Breast epithelium (tissue), 4 donors: ENCODE measurements at places on chromosomes 13 and 19. TPM values are rescaled to one million over a fixed set of nuclear protein-coding genes. Genes with fewer than 3 reads are reported as not detected.

NUMBL gene
- total RNA-seq: 34.7 TPM

MAST1 gene
- total RNA-seq: 0.88 TPM

ZNF729 gene
- total RNA-seq: not detected

GRCh38 chr19:1513499-1514294 is 878 bp upstream of the ADAMTSL5 start:
- no peaks in the 10 kb centered on the region for H3K4me1 ChIP-seq
- peak overlapping the region; percentile 57 for H3K27ac ChIP-seq
- H3K36me3 ChIP-seq: no peaks in the 10 kb centered on the region
- peak overlapping the region; percentile 77 for H3K4me3 ChIP-seq
- no peak for DNase-seq

DNA sequence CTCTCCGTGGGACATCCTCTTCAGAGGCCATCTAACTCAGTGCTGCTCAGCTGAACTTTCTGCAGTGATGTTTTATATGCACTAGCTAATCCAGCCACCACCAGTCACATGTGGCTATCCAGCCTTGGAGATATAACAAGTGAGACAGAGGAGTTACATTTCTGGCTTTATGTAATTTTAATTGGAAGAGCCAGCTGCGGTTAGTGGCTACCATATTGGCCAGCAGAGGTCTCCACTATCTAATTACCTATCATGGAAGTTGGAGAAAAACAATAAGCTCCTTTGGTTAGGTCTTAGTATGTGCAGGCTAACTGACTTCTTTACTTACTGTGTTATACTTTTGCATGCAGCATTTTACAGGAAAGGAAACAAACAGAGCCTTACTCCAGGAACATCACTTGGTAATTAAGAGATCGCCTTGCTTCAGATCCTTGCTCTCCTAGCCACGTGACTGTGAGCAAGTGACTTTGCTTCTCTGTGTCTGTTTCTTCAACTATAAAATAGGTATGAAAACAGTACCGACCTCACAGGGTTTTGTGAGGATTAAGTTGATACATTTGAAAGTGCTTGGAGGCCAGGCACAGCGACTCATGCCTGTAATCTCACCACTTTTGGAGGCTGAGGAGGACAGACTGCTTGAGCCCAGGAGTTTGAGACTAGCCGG is 1.6 kb upstream of the KLK10 start:
- DNase-seq: no peak
- no peaks in the 10 kb centered on the region for H3K27me3 ChIP-seq
- H3K27ac ChIP-seq: peak overlapping the region; percentile 9
- H3K36me3 ChIP-seq: no peaks in the 10 kb centered on the region
- H3K4me1 ChIP-seq: peaks cover 3% of the 10 kb centered on the region
- H3K4me3 ChIP-seq: no peak overlapping the region

DNA sequence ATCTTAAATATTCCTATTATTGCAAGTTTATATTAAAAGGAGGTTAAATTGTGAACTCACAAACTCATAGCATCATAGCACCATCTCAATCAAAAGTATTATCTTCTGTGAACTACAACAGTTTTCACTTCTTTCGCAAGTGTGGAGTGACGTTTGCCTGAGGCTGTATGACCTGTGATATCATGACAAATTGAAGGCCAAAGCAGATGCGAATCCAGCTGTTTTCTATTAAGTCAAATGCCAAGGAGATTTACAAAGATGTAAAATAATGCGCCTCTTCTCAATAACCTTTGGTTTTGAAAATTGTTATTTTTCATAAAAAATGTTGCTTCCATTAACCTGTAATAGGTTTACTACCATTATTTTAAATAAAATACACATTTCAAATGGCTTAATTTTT is 7.6 kb upstream of the PEG3 start:
- peaks cover 5% of the 10 kb centered on the region for H3K27me3 ChIP-seq
- DNase-seq: no peak
- H3K4me3 ChIP-seq: no peak overlapping the region
- H3K4me1 ChIP-seq: no peaks in the 10 kb centered on the region
- H3K36me3 ChIP-seq: no peaks in the 10 kb centered on the region

GRCh38 chr19:39497701-39497995 is 1.1 kb upstream of the DLL3 start:
- peaks cover 11% of the 10 kb centered on the region for H3K4me1 ChIP-seq
- no peaks in the 10 kb centered on the region for H3K36me3 ChIP-seq
- no peak overlapping the region for H3K4me3 ChIP-seq
- DNase-seq: no peak

DNA sequence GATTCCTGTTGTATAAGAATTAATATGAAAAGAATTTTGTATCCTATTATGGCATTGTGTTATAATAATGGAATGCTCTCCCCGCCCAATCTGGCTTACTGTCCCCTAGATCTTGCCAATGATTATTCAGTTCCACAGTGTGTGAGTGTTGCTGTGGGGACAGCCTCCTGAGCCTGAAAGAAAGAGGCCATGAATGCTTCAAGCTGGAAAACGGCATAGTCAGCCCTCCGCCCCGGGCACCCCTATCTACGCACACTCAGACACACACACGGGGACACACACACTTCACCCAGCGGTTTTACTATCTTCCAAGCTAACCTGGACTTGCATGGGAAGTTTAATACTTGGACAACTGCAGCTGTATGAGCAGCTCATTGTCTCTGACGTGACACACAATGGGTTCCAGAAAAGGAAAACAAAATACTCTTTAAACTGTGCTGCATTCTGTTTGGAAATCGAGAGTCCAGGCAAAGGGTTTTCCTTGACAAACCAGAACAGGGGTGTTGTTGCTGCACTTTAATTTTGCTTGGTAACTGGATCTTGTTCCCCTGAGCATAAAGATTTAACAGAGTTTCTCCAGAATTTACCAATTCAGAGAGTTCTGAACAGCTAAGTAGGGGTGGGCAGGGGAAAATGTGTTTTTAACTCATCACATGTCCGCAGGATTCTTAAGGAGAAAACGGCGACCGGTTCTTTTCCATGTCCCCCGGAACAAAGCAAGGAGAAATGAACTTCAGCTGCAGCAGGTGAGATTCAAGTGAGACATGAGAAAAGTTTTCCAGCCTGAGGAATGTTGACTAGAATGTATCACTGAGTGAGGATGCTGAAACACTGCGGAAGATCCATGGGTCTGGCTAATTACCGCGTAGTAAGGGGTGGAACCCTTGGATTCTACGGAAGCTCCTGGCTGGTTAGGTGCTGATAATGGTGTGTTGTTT is 472.9 kb downstream of the FOXO1 start:
- H3K4me3 ChIP-seq: no peak overlapping the region
- no peaks in the 10 kb centered on the region for H3K27me3 ChIP-seq
- H3K4me1 ChIP-seq: peaks cover 6% of the 10 kb centered on the region
- peak overlapping the region; percentile 90 for H3K27ac ChIP-seq

DNA sequence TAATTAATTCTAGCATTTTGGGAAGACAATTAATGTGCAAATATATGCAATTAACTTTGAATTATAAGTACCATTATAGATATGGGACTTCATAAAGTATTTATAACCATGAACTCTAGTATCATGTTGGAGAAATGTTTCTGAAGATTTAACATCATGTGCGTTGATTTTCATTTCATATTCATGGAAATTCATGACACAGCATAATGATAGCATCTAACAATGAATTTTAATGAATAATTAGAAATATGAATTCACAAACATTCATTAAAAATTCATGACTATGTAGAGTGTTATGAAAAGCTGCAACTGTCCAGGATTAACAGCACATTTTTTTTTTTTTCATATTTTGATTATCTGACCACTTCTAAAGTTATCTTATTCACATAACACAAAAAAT is 70.1 kb upstream of the KLHL1 start:
- no peak overlapping the region for H3K4me3 ChIP-seq
- H3K27ac ChIP-seq: no peak overlapping the region
- H3K27me3 ChIP-seq: no peaks in the 10 kb centered on the region
- H3K4me1 ChIP-seq: no peaks in the 10 kb centered on the region
- DNase-seq: no peak
- H3K36me3 ChIP-seq: no peaks in the 10 kb centered on the region

GRCh38 chr13:44040070-44040817 is 160.5 kb downstream of the LACC1 start:
- H3K27ac ChIP-seq: no peak overlapping the region
- H3K4me1 ChIP-seq: no peaks in the 10 kb centered on the region
- H3K4me3 ChIP-seq: no peak overlapping the region
- H3K27me3 ChIP-seq: no peaks in the 10 kb centered on the region
- H3K36me3 ChIP-seq: no peaks in the 10 kb centered on the region

DNA sequence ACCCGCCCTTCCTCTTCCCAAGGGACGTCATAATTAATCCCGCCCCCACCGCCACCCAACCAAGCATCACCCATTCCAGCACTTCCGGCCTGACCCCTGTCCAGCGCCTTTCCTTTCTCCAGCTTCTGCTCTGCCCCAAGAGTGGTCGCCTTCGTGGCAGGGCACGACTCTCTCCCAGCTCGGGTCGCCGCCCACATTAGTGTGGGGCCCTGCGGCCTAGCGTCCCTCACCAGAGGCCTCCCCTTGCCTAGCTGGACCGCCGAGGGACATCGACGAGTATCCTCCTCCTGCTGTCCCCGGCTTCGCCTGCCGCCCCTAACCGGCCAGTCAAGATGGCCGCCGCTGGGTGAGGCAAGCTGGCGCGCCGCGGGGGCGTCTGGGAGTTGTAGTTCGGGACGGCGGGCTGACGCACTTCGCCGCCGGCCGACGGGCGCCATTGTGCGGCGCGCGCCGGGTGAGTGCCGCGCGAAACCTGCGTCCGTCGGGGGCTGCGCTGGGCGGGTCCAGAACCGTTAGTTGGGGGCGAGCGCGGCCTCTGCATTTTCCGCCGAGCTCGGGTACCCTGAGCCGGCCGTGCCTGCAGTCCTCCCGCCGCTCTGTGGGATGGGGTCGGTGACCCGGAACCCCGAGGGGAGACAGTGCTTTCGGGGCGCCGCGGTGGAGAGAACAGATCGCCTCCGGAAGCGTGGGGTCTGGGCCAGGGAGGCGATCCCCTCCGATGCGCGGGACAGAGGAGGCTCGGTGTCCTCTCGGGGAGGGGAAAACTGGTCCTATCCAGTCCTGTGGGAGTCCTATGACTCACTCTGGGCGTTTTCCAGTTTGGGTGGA is at the start of gene ZNF274:
ZNF274 (plus strand) TSS at position 73 of the 828 bp plus-strand sequence. CDS start 905 bp downstream, outside the sequence.
- peak; percentile 92 for DNase-seq
- H3K27me3 ChIP-seq: no peaks in the 10 kb centered on the region
- H3K4me3 ChIP-seq: peak within 1 kb of the TSS; percentile 78
- H3K4me1 ChIP-seq: no peaks in the 10 kb centered on the region

DNA sequence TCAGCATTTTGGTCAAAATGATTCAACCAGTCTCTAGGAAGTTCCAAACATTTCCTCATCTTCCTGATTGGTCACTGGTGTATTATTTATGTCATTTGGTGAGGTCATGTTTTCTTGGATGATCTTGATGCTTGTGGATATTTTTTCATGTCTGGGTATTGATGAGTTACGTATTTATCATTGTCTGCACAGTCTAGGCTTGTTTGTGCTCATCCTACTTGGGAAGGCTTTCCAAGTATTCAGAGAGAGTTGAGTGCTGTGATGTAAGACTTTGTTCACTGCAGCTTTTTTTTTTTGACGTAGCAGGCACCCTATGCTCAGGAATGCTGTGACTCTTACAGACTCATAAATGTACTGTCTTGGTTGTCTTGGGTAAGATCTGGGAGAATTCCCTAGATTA is 509.5 kb downstream of the SLITRK1 start:
- H3K27ac ChIP-seq: no peak overlapping the region
- H3K4me3 ChIP-seq: no peak overlapping the region
- DNase-seq: no peak
- H3K4me1 ChIP-seq: no peaks in the 10 kb centered on the region
- H3K27me3 ChIP-seq: no peaks in the 10 kb centered on the region
- no peaks in the 10 kb centered on the region for H3K36me3 ChIP-seq

GRCh38 chr13:110869231-110869804 is 45.6 kb downstream of the ANKRD10 start:
- H3K36me3 ChIP-seq: no peaks in the 10 kb centered on the region
- peak overlapping the region; percentile 88 for H3K27ac ChIP-seq

GRCh38 chr19:35519291-35519690 is 5.8 kb upstream of the DMKN start:
- no peaks in the 10 kb centered on the region for H3K36me3 ChIP-seq
- no peak overlapping the region for H3K27ac ChIP-seq
- H3K4me1 ChIP-seq: no peaks in the 10 kb centered on the region
- H3K4me3 ChIP-seq: no peak overlapping the region
- no peak for DNase-seq

DNA sequence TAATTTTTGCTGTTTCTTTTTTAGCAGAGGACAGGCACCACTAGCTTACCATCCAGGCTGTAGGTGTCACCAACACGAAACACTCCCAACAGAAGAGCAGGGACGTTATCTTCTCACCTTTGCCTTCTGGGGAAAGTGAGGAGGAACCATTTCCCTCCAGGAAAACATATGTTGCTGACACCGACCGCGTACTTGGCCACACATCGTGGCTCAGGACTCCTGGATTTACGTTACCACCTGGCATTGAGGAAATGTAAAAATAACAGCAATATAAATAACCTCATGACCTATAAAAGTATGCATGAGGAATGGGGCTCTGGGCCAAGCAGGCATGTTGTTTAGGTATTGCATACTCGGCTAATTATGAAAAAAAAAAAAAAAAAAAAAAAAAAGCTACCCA is 525.1 kb downstream of the MYO16 start:
- no peak overlapping the region for H3K4me3 ChIP-seq
- no peaks in the 10 kb centered on the region for H3K27me3 ChIP-seq
- no peaks in the 10 kb centered on the region for H3K36me3 ChIP-seq
- no peak overlapping the region for H3K27ac ChIP-seq
- no peaks in the 10 kb centered on the region for H3K4me1 ChIP-seq

DNA sequence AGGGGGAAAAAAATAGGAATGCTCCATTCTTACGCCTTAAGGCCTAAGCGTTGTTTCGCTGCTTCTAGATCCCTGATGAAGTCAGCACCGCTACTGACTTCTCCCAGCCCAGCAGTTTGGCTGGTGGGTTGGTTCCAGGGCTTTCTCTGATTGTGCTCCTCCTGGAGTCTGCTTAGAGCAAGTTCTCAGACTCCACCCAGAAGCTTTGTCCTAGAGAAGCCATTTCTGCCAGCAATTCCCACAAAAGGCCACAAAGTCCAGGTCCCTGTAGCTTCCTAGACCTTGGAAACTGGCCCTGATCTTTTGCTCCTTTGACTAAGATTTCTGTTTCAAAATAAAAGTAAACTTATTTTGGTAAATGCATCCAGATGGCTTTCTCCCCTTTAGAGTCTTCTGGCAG is 65.4 kb downstream of the KCTD12 start:
- H3K36me3 ChIP-seq: no peaks in the 10 kb centered on the region
- H3K27me3 ChIP-seq: no peaks in the 10 kb centered on the region
- DNase-seq: peak; percentile 32
- H3K27ac ChIP-seq: no peak overlapping the region

DNA sequence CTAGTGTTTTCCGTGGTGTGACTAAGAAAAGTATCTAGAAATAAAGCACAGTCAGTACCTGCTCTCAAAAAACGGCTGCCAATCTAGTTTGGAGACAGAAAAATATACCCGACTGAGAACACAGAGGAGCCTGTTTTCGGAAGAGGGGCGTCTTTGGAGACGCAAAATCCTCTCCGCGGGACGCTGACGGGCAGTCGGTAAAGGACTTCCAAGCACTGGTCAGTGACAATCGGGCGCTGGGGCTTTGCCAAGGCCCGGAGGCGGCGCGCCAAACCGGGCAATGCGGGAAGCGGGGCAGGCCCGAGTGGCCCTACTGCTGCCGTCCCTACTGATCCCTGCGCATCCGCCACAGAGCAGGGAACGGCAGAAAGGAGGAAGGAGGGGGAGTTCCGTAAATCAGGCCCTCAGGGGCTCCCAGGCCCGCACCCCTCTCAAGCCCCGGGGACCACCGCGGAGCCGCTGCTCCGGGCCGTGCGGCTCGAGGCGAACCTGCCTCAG is 588 bp upstream of the DPY19L3 start:
- no peaks in the 10 kb centered on the region for H3K36me3 ChIP-seq
- peak overlapping the region; percentile 94 for H3K4me3 ChIP-seq
- H3K27me3 ChIP-seq: no peaks in the 10 kb centered on the region
- peak; percentile 46 for DNase-seq

GRCh38 chr13:43230989-43231388 is 207.6 kb downstream of the DNAJC15 start:
- no peak overlapping the region for H3K4me3 ChIP-seq
- no peaks in the 10 kb centered on the region for H3K36me3 ChIP-seq
- no peak overlapping the region for H3K27ac ChIP-seq
- no peaks in the 10 kb centered on the region for H3K4me1 ChIP-seq
- H3K27me3 ChIP-seq: no peaks in the 10 kb centered on the region
